ENCODE measurements at places on chromosomes 7 and 10.

DNA sequence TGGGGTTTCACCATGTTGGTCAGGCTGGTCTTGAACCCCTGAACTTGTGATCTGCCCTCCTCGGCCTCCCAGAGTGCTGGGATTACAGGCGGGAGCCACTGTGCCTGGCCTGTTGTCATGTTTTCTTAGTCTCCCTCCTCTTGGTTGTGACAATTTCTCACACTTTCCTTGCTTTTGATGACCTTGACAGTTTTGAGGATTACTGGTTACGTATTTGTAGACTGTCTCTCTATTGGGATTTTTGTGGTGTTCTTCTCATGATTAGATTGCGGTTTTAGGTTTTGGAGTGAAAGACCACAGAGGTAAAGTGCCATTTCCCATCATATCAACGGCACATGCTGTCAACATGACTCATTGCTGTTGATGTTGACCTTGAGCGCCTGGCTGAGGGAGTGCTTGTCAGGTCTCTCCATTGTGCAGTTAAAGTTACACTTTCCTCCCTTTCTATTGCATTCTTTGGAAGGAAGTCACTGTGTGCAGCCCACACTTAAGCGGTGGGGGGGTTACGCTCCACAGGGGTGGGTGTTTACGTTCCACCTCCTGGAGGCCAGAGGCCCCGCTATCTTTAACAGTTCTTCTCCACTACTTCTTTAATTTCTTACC lies 10.8 kb downstream of the NEURL1 start:
- peak; percentile 39 for DNase-seq

- DNase-seq, result no peak
These were observed 733.5 kb downstream of the ZWINT start for GRCh38 chr10:55627501-55628051.

DNA sequence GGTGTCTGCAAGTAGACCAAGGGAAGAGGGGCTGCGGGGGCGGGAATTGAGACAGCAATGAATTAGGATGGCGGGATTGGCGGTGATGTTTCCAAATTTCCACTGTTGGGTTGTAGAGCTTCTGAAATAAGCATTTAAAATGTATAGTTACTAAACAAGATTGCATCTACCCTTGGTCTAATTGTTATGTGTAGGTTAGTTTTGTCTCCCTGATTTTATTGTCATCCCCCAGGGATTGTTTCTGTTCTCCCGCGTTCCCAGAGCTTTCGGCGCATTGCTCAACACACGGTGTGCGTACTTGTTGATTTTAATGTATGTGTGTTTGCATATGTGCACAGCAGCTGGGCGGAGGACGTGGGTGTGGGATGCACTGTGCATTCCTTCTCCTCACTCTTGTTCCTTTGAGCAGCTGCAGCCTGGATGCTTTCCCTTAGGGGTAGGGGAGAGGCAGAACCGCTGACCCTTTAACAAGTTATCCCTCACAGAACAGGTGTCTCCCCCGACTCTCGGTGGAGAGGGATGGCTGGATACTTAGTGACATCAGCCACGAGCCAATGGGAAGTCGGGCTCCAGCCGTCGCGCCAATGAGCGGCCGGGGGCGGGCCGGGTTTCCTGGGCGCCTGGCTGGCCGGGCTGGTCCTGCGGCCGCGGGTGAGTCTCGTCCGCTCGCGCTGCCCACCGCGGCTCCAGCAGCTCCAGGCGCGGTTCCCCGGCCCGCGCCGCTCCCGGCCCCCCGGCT lies at the start of gene TSPAN33:
Gene TSPAN33 (plus strand): TSS at position 613 of the 739 bp plus-strand sequence. CDS start 274 bp downstream, outside the sequence.
- DNase-seq, result peak; percentile 1

GRCh38 chr7:142798451-142799436 lies 28.0 kb downstream of the PRSS2 start:
- DNase-seq, result no peak

All from AG09309 (cell line).